Epithelial cell of proximal tubule (primary cell): ENCODE measurements at places on chromosomes 12 and 14. TPM values are rescaled to one million over a fixed set of nuclear protein-coding genes. Genes with fewer than 3 reads are reported as not detected.

DIO3 gene
- total RNA-seq, result not detected in 2 replicates

DNA sequence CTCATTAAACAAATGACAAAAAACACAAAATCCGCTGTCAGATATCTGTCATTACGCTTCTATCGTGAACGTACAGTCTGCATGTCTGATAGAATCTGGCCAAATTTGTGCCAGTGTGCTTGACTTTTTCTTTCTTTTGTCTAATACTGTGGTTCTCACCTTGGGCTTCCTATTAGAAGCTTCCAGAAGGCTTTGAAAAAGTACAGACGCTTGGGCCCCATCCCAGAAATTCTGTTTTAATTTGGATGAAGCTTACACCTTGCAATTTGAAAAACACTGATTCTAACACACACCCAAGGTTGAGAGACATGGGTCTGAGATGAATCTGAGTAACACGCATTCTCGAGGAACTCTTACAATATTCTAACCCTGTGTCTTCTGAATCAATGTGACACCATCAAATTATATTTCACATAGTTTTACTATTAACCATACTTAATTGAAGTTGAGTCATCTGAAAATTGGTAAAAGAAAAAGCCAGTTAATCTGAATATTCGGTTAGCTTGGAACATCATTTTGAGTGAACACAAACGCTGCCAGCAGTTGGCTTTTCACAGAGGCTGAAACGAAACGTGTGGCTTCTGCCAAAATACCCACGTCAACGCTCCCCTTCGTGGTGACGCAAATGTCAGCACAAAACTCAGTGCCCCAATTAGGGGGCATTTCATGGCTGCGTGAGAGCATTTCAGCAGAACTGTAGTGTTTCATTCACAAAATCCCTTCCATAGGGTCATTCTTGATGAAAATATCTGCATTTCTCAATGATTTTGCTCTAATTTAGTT lies 420.5 kb downstream of the TMEM132D start:
- DNase-seq, result no peak

DNA sequence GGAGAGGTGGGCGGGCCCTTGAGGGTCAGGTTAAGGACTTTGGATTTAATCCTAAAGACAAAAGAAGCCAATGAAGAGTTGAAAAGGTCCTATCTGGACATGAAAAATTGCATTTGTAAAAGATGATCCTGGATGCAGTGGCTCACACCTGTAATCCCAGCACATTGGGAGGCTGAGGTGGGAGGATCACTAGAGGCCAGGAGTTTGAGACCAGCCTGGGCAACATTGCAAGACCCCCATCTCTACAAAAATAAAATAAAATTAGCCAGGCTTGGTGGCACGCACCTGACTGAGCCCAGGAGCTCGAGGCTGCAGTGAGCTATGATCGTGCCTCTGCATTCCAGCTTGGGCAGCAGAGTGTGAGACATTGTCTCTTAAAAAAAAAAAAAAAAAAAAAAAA lies 2.4 kb upstream of the SLC41A2 start:
- no peak for DNase-seq

OAS3 gene
- total RNA-seq, result 23.3 and 24.4 TPM in 2 replicates

MDM2 gene
- 53.0 and 129 TPM in 2 replicates for total RNA-seq

ERBB3 gene
- 14.3 and 24.2 TPM in 2 replicates for total RNA-seq

GRCh38 chr14:94029265-94029664 lies 3.1 kb downstream of the OTUB2 start:
- no peak for DNase-seq

GRCh38 chr12:91922674-91923073 lies 223.0 kb downstream of the BTG1 start:
- no peak for DNase-seq

- peak; percentile 35 for DNase-seq
Measured at GRCh38 chr12:52798003-52798670, 2.2 kb upstream of the KRT3 start.

DNA sequence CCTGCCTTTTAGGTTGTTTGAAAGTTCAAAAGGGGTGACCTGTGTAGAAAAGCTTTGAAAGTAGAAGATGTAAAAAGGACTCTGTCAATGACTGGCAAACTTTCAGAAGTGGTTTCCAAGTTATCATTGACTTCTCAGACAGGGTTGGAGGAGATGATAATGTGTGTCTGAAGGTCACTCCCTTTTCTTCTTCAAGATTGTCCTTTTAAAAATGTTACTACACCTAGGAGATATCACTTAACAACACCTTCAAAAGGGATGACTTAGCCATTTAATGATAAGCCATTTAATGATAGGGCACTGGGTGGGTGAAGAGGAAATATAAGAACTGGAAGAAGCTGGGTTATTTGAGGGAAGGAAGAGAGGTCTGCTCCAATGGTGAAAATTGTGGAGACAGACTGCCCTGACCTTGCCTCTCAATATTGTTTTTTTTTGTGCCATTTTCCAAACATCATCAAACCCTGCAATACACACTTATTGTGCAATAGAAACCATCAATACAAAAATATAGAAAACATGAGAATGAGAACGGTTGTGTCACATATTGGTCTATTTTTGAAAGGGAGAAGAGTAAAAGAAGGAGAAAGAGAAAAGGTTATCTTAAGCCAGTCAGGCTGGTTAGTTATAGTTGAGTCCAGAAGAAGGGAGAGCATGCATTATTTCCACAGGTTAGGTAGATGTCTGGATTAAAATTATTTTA lies 38.8 kb downstream of the BEST3 start:
- DNase-seq, result no peak

GRCh38 chr12:106276032-106276740 lies 26.3 kb upstream of the TCP11L2 start:
- DNase-seq, result no peak

DNA sequence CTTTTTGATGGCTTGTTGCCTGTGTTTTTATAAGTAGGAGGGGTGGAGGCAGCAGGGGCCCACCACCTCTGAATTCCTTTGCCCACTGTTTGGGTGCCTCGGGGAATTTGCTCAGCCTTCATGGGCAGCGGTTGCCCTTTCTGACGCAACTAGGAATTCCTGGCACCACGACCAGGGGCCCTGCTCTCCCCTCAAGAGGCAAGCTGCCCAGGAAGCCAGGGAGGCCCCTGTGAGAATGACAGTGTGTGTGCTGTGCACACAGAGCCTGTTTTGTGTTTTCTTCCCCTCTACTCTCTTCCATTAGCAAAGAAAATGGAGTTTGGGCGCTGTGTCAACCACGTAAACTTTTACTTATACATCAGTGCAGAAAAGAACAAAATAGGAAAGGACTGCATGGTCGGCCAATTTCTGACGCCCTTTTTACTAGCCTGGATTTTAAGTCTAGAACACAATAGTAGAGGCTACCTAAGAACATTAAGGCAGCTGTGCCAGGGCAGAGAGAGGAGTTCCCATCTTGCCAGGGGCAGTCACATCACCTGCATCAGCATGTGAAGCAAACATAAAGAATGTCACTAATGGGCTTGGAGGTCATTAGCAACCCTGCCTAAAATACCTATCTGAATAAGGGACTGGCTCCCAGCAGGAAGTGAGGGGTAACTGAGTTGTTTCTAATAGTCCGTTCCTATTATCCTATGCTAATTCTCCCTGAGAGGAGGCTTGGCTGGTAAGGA lies 17.9 kb upstream of the PTGR2 start:
- DNase-seq, result peak; percentile 67

LRCOL1 gene
- not detected in 2 replicates for total RNA-seq

DNA sequence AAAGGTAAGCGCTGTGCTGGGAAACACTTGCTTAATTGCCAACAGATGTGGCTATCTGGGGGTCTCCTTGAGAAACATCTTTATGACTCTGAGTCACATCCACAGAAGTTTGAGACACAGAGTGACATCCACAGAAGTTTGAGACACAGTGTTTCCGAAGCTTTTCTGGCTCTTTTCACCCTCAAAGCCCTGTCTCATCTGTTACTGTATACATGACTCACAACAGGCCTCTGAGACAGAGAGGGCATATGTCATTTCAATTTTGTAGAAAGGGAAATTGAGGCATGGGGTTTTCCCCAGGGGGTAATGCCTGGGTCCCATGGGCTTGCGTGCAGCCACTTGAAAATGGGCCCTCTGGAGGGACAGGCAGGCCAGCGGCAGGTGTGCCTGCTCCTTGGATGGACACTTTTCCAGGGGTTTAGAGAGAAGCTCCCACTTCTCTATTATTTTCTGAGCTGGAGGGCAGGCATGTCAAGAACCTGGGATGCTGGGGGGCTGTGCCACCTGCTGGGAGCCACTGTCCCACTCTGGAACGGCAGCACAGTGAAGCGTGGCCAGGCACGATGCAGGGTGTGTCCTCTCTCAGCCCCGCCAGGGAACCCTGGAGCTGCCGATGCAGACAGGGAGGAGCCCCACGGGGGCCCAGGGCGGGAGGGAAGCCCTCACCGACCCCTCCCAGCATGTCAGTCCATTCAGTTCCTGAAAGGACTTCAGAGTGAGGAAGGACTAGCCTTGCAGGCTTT lies 111.3 kb upstream of the FKBP4 start:
- no peak for DNase-seq

DNA sequence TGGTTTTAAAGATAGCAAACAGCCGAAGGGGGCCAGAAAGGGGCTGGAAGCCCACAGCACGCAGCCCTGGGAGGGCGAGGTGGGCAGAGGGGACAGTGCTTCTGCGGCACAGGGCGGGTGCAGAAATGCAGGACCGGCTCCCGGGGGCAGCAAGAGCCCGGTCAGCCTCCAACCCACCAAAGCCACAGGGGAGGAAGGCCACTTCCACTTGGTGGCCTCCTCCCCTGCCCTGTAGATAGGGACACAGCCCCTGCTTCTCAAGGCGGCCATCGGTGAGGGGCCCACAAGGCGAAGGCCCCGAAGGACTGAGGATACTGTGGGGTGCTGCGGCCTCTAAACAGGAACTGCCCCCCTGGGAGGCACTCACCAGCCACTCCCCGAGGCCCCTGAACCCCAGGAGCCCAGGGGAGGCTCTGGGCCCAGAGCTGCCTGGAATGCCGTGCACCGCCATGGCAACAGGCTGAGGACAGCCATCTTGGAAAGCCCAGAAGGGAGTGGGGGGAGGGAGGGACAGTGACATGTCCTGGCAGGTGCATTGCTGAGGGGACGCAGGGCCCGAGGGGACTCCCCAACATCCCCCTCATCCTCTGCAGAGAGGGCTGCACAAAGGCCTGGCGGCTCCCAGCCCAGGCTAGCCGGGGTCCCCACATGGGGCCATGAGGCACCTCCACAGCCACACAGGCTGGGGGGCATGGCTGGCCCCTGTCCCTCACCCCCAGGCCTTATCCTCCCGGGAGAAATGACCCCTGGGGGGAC lies 114.7 kb downstream of the NCOR2 start:
- no peak for DNase-seq

MIPOL1 gene
- 5.7 and 6.7 TPM in 2 replicates for total RNA-seq

GRCh38 chr14:20986811-20987210 lies 3.0 kb upstream of the METTL17 start:
- peak; percentile 97 for DNase-seq

INSM2 gene
- not detected in 2 replicates for total RNA-seq

- DNase-seq, result no peak
Measured at GRCh38 chr12:85642808-85643207, 193.4 kb downstream of the RASSF9 start.

GRCh38 chr12:102479099-102479885 lies 1.1 kb downstream of the IGF1 start:
- DNase-seq, result no peak

CLEC6A gene
- total RNA-seq, result not detected in 2 replicates

- no peak for DNase-seq
Measured at GRCh38 chr12:71693126-71693525, 7.2 kb downstream of the TMEM19 start.

TPPP2 gene
- not detected in 2 replicates for total RNA-seq

GRCh38 chr14:104559028-104559803 lies 20.3 kb upstream of the C14orf180 start:
- no peak for DNase-seq

MFAP5 gene
- total RNA-seq, result 0.75 and 0.94 TPM in 2 replicates

DNA sequence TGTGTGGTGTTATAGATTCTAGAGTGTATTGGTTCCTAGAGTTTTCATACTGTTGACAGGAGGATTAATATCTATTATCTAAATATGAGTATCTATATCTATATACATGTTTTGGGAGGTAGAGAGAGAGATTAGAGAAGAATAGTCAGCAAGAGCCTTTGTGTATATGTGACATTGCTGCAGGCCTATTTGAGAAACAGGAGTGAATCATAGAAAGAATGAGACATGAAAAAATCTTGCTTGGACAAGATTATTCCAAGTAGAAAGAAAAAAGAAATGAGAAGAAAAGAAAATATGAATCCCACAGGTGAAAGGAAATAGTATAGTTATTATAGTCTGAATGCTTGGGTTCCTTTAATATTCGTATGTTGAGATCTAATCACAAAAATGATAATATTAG lies 720.4 kb downstream of the RERGL start:
- no peak for DNase-seq

VCPKMT gene
- 3.9 and 5.6 TPM in 2 replicates for total RNA-seq

RAD51AP1 gene
- total RNA-seq, result 36.8 and 62.7 TPM in 2 replicates

- no peak for DNase-seq
Measured at GRCh38 chr12:126210026-126210425, 1144.8 kb downstream of the AACS start.

GRCh38 chr12:128075332-128075731 lies 191.6 kb upstream of the TMEM132C start:
- DNase-seq, result no peak

FAM181A gene
- total RNA-seq, result not detected in 2 replicates

COL2A1 gene
- total RNA-seq, result 0.69 and 3.2 TPM in 2 replicates

GRCh38 chr14:94288610-94289465 lies 4.2 kb downstream of the SERPINA10 start:
- DNase-seq, result no peak

SDSL gene
- 6.3 and 11.8 TPM in 2 replicates for total RNA-seq

DNA sequence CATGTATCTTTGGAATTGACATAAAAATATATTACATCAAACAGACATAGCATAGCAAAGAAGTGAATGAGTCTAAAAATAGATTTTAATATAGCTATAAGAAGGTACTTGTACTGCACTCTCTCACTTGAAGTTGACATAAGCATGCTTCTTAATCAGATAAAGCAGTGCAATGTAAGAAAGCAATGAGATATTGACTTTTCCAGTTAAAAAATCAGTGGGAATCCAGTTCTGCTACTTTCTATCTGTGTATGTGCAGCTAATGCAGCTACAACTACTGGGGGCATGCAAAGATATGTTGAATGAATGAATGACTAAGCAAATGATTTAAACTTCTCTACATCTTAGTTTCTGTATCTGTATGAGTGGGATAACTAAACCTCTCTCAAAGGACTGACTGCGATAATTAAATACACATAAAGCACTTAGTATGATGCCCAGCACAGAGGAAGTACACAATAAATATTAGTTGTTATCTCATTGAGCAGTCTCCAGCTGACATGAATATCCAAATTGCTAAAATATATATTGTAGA lies 10.3 kb downstream of the WASHC3 start:
- DNase-seq, result no peak

C14orf132 gene
- 1.7 and 4.0 TPM in 2 replicates for total RNA-seq

GRCh38 chr12:98402091-98402490 lies 113.3 kb upstream of the TMPO start:
- peak; percentile 69 for DNase-seq

DNA sequence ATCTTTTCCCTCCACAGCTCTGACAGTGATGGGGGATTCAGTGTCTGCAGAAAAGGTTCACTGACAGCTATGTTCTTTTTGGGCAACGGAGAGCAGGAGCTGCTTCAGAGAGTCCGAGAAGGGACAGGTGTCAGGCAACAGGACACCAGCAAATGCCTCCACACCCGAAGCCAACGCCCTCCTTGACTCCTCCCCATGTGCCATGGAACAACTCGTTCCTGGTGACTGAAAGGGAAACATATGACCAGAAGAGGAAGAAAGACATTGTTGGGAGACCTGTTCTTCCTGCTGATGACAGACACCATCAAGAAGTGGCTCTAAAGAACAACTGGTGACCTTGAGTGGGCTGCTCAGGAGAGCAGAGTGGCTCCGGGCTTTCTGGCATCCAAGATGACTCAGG lies 172.3 kb upstream of the NOS1 start:
- no peak for DNase-seq

- no peak for DNase-seq
Measured at GRCh38 chr14:90061685-90062126, at the start of gene KCNK13. TSS of gene KCNK13 (plus strand) at chr14:90061994. CDS start at chr14:90062206, 212 bp downstream.

BATF gene
- 0.94 TPM in 1 of 2 replicates, not detected in the other for total RNA-seq

CCDC177 gene
- not detected in 2 replicates for total RNA-seq
